Cortex of kidney (tissue), 1 donor: ENCODE measurements at places on chromosomes 5 and 9.

DNA sequence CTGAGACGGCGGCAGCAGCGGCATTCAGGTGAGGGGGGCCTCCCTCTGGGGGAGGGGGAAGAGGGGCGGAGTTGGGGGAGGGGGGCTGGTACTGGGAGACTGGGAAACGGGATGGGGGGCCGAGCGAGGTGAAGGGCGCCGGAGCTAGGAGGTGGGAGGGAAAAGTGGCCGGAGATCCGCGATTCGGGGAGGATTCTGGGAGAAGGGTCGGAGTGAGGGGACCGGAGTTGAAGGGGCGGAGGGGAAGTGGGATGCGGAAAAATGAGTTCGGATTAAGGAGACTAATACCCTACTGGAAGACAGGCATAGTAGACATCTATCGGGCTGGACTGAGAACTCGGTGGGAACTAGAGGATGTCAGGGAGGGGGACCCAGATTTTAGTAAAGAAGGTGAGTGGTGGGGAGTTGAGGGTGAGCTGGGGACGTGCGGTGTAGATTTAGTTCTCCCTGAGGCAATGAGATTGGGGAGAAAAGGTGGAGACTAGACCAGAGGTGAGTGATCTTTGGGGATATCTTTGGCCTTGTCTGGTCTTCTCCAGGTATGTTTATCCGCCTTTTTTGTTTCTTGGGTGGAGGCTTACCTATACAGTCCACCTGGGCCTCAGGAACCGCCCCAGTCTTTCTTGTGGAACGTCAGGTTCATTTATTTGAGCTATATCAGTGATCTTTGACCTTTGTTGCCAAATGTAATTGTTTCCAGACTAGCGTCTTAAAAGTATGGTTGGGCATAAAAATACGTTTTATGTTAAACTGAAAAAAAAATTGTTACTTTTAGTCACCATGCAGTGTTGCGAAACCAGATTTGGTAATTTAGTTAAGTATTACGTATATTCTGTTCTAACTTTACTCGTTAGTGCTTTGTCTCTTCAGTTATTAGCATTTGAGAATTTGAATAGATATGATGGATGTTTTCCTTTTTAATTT, 632 bp downstream of the UBAP1 start:
- no peak for DNase-seq

GRCh38 chr5:72093217-72093616, 14.1 kb upstream of the MAP1B start:
- no peak for DNase-seq

GRCh38 chr5:157549283-157549629, 26.3 kb downstream of the ADAM19 start:
- no peak for DNase-seq

DNA sequence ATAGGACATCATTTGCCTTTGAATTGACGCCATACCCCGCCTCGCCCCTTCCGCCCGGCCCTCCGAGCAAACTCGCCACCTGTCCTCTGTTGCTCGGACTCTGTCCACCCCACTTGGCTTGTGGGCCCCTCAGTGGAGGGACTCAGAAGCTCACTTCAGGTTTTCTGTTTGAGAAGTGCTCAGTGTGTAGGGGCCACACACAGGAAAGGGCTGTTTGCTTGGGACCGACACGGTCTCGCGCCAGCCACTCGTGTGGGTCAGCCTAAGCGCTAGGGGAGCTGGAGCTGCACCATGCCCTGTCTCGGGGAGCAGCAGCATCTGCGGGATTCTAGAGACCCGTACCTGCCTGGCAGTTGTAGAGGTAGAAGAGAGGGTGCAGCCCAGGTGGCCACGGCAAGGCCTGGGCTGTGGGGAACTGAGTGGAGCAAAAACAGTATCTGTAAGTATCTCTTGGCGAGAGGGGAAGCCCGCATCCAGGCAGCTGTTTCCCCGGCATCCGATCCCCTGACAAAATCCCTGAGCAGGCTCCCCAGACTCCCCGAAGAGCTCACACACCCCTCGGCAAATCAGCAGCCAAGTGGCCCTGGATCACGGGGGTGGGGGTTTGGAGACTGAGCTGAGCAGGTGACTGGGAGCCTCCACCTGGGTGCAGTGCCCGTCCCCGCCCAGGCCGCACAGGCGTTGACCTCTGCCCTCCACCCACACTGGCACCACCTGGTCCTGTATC, 52.2 kb downstream of the COL5A1 start:
- no peak for DNase-seq

DNA sequence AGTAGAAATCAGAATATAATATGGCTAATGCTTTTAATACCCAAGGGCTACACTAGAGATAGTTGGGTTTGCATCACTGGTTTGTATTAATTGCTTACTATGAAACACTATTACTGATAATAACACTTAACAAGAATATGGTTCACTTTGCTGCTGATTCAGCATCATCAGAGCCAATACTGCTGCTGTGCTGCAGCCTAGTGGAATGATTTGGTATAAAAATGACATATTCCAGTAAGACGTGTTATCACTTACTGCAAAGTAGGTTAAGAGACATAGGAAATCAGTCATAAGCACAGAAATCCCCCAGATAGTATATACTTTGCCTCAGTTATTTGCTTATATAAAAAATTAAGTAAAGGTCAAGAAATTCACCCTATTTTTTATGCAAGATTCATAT, 2.8 kb downstream of the CDH10 start:
- DNase-seq, result no peak

- no peak for DNase-seq
Measured at GRCh38 chr9:130665029-130665430, 636 bp downstream of the PRDM12 start.

DNA sequence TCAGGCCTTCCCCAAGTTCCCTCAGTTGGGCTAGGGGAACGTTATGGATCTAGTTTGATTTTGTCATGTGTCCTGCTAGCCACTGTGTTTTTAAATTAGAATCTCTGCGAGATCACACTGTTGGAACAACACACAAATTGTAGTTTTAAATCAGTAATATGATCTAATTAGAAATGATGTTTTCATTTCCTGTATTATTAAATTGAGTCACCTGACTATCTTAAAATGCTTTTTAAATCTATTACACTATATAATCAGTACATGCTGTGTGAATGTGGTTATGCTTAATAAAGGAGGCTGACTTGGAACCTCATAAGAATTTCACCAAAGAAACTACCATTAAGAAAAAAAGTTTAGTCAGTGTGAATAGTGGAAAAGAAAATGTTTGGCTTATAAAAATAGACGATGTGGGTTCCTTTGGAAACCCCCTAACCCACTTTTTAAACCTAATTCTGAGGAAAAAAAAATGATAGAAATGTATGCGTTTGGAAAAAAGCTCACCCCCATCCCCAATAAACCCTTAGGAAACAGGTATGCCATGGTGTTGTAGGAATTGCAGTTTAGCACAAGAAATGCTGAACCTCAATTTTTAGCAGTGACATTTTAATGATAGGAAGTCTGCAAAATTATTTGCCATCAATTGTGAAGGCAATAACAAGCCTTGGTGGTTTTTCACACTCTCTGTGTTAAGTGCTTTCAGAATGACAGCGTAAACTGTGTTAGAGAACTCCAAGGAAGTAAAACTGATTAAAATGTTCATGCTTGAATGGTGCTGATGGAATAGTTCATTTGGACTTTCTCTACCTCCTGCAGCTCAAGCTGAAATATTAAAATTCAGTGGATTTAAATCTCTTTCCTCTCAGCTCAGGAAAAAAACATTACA, 59.0 kb downstream of the TLE4 start:
- no peak for DNase-seq
